ENCODE measurements at places on chromosomes 1 and 21. TPM values are rescaled to one million over a fixed set of nuclear protein-coding genes. Genes with fewer than 3 reads are reported as not detected.

TRIM17 gene
- total RNA-seq = 7.0 TPM

- no peak for DNase-seq
These were observed 1.1 kb upstream of the ZNF692 start for GRCh38 chr1:248860007-248860406.

LYPD8 gene
- not detected for total RNA-seq

DNA sequence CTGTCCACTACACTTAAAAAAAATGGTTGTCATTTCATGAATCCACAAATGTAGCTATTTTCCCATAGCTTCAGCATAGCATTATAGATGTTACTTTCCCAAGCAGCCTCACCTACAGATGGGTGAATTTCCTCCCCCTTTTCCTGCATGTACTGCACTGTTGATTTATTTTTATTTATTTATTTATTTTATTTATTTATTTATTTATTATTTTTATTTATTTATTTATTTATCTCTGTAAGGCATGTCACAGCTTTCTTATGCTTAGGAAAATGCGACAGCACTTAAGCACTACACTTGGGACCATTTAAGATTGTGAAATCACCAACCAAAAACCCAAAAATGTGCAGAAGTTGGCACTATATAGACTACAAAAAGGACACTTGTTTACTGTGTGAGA, 4.9 kb downstream of the CD1A start:
- no peak for DNase-seq

ADAMTS4 gene
- 3.1 TPM for total RNA-seq

CELA3A gene
- total RNA-seq = not detected

GBP3 gene
- 28.6 TPM for total RNA-seq
